ENCODE measurements at places on chromosomes 7 and 10.

DNA sequence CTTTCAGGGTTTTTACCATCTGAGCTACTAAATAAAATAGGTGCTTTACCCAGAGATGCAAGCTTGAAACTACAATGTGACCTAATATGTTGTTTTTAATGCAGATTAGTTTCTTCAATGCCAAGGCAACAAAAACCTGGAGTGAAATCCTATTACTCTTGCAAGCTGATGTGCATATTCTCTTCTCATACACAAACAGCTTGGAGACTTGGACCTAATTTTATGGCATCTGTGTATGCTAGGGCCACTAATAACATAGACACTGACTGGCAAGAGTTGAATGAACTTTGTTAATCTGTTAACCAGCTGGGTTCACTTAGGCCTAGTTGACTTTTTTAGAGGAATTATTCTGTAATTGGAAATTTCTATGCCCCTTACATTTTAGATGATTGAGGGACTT is 23.4 kb upstream of the SMIM30 start:
- no peak for DNase-seq

- DNase-seq = no peak
These were observed at the start of gene GPR26 for GRCh38 chr10:123666318-123667236. TSS of gene GPR26 (plus strand) at chr10:123666355. CDS start at chr10:123666408, 53 bp downstream.

GRCh38 chr10:69955897-69956740 is 96.5 kb upstream of the MACROH2A2 start:
- DNase-seq = no peak

GRCh38 chr7:31894308-31894707 is 175.9 kb downstream of the PDE1C start:
- no peak for DNase-seq
